ENCODE measurements at places on chromosomes 7 and 10. TPM values are rescaled to one million over a fixed set of nuclear protein-coding genes. Genes with fewer than 3 reads are reported as not detected.

DNA sequence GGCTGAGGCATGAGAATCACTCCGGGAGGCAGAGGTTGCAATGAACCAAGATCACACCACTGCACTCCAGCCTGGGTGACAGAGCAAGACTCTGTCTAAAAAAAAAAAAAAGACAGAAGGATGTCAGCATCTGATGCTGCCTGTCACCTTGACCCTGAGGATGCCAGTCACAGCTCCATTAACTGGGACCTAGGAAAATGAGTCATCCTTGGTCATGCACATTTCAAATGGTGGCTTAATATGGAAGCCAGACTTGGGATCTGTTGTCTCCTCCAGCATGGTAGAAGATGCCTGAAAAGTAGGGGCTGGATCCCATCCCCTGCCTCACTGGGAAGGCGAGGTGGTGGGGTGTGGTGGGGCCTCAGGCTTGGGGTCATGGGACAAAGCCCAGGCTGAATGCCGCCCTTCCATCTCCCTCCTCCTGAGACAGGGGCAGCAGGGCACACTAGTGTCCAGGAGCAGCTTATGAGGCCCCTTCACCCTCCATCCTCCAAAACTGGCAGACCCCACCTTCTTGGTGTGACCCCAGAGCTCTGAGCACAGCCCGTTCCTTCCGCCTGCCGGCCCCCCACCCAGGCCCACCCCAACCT is 1.3 kb downstream of the NOS3 start:
- DNase-seq: no peak
- no peak overlapping the region for H3K27ac ChIP-seq
- no peak overlapping the region for H3K4me3 ChIP-seq
- H3K36me3 ChIP-seq: no peaks in the 10 kb centered on the region
- H3K4me1 ChIP-seq: peaks cover 4% of the 10 kb centered on the region

GRCh38 chr7:156840134-156840533 is 52.8 kb downstream of the LMBR1 start:
- no peaks in the 10 kb centered on the region for H3K36me3 ChIP-seq
- no peak overlapping the region for H3K27ac ChIP-seq
- no peak for DNase-seq
- no peaks in the 10 kb centered on the region for H3K27me3 ChIP-seq
- H3K4me3 ChIP-seq: no peak overlapping the region
- peaks cover 6% of the 10 kb centered on the region for H3K4me1 ChIP-seq

GRCh38 chr10:33125522-33126517 is 167.8 kb upstream of the ITGB1 start:
- DNase-seq: peak; percentile 64
- H3K36me3 ChIP-seq: no peaks in the 10 kb centered on the region
- peak overlapping the region; percentile 44 for H3K27ac ChIP-seq
- no peaks in the 10 kb centered on the region for H3K27me3 ChIP-seq
- H3K4me1 ChIP-seq: peaks cover 29% of the 10 kb centered on the region
- H3K4me3 ChIP-seq: no peak overlapping the region

GRCh38 chr7:130490888-130491804 is 739 bp upstream of the MEST start:
- peak overlapping the region; percentile 45 for H3K27ac ChIP-seq
- peaks cover 11% of the 10 kb centered on the region for H3K4me1 ChIP-seq
- H3K4me3 ChIP-seq: peak overlapping the region; percentile 71
- DNase-seq: peak; percentile 26

DNA sequence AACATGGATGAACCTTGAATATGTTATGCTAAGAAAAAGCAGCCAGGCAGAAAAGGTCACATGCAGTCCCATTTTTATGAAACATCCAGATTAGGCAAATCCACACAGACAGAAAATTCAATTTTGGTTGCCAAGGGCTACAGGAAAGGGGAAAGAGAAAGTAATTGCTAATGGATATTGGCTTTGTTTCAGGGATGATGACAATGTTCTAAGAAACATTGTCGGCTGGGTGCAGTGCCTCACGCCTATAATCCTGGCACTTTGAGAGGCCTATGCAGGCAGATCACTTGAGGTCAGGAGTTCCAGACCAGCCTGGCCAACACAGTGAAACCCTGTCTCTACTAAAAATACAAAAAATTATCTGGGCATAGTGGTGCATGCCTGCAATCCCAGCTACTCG is 23.0 kb downstream of the ZNF33B start:
- DNase-seq: no peak
- no peak overlapping the region for H3K4me3 ChIP-seq
- H3K27me3 ChIP-seq: no peaks in the 10 kb centered on the region
- no peaks in the 10 kb centered on the region for H3K4me1 ChIP-seq

DNA sequence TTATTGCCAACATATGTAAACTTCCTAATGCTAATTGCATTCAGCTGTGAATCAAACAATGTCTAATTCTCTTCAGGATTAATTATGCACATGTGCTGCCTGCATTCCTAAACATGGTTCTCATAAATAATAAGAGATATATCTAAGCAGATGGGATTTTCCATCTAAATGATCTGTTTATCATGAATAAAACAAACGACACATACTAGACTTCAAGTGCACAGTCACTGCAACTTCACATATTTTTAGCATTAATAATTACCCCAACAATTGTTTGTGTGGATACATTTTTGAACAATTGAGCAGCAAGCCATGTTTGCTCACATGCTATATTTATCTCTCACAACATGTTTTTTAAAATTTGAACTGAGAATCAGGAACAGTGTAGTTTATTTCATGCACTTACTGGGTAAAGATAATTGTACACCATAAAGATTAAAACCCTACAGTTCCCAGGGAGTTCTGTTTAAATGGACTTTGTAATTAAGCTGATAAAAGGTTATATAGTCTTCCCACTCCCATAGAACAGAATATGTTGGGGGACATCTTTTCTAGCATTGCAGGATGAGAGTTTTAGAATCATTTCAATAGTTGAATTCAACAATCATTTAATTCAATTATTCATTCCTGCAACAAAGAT is 378.5 kb downstream of the MDFIC start:
- peak; percentile 72 for DNase-seq
- H3K27ac ChIP-seq: no peak overlapping the region
- no peak overlapping the region for H3K4me3 ChIP-seq
- no peaks in the 10 kb centered on the region for H3K36me3 ChIP-seq
- no peaks in the 10 kb centered on the region for H3K4me1 ChIP-seq
- no peaks in the 10 kb centered on the region for H3K27me3 ChIP-seq

- H3K4me1 ChIP-seq: no peaks in the 10 kb centered on the region
- H3K27me3 ChIP-seq: no peaks in the 10 kb centered on the region
- H3K36me3 ChIP-seq: no peaks in the 10 kb centered on the region
- H3K27ac ChIP-seq: no peak overlapping the region
- no peak for DNase-seq
Measured at GRCh38 chr10:123706236-123706635, 40.1 kb downstream of the GPR26 start.

- H3K4me1 ChIP-seq: no peaks in the 10 kb centered on the region
- H3K27me3 ChIP-seq: peaks cover 17% of the 10 kb centered on the region
- no peak overlapping the region for H3K27ac ChIP-seq
- DNase-seq: peak; percentile 23
- H3K36me3 ChIP-seq: no peaks in the 10 kb centered on the region
Measured at GRCh38 chr7:93178213-93178612, 30.0 kb upstream of the SAMD9L start.

DNA sequence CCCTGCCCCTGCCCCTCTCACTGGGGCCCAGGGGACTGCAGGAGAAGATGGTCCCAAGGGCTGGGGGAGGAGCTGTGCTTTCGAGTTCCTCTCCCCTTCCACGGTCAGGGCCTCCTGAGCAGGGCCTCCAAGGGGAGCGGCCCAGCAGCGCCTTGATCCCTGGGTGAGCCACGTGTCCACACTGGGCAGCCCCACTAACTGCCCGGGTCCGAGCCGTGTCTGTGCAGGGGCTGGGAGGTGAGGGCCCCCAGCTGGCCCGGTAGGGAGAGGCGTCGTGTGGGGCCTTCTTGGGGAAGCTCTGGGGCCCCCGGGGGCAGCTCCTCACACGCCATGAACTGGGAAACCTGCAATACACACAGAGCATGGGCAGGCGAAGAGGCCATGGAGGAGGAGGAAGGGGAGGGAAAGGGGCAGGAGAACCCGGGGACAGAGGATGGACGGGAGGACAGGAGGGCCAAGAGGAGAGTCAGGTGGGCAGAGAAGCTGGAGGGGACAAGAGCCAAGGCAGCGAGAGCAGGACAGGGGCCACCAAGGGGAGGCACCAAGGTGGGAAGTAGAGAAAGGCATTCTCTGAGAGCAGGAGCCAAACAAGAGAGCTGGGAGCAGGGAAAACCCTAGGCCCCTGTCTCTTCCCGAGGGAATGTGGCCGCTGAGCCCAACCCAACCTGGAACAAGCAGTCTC is 32.8 kb downstream of the KCNH2 start:
- H3K4me3 ChIP-seq: no peak overlapping the region
- H3K36me3 ChIP-seq: peaks cover 2% of the 10 kb centered on the region
- no peaks in the 10 kb centered on the region for H3K27me3 ChIP-seq
- H3K27ac ChIP-seq: no peak overlapping the region

DNA sequence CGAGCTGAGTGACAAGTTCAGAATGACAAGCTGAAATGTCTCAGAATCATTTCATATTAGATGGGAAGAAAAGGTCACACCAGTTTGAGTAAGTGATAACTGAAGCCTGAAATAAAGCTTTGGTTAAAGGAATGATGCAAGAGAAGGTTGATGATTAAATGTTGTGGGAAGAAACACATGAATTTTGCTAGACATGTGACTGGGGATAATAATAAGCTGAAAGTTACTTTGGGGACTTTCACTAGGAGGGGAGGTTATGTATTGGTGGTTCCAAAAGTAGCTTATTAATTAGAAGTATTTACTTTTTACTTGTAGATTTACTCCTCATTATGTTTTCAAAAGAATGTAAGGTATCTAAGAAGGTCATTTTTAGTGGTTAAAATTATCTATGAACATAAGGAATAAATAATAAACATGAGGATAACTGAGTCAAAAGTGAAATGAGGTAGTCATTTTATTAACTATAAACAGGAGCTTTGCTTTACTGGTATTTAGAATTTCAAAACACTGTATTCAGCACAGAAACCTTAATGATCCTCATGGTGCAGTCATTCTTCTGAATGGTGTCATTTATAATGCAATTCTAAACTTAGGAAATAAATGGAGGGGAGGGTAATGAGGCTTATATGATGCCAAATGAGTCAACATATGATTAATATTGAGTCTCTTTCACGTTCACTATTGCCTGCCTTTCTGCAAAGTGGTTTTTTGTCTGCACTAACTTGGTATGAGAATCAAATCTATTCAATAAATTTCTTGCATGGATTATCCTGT is 63.7 kb downstream of the PRKG1 start:
- no peaks in the 10 kb centered on the region for H3K27me3 ChIP-seq
- peaks cover 2% of the 10 kb centered on the region for H3K4me1 ChIP-seq
- no peak overlapping the region for H3K4me3 ChIP-seq
- no peaks in the 10 kb centered on the region for H3K36me3 ChIP-seq

- no peak overlapping the region for H3K27ac ChIP-seq
- no peak for DNase-seq
- no peaks in the 10 kb centered on the region for H3K4me1 ChIP-seq
- H3K36me3 ChIP-seq: no peaks in the 10 kb centered on the region
- H3K4me3 ChIP-seq: no peak overlapping the region
- no peaks in the 10 kb centered on the region for H3K27me3 ChIP-seq
Measured at GRCh38 chr7:625376-625971, 101.0 kb upstream of the DNAAF5 start.

DNA sequence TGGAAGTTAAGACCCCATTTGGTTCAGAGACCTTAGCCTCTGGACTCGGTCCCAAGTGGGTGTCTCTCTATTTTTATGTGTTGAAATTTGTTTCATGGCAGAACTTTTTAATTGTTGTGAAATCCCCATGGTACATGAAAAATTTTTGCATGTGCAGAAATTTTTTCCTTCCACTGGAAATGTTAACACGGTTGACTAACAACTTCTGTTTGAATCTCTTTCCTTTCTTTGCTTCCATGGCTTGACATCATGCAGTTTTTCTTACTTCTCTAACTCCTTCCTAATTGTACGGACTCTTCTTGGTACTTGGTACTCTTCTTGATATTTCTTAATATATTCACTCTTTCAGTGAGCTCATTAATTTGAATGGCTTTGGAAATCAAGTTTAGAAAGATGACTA is 18.3 kb downstream of the MDFIC start:
- H3K27me3 ChIP-seq: no peaks in the 10 kb centered on the region
- no peaks in the 10 kb centered on the region for H3K4me1 ChIP-seq
- H3K4me3 ChIP-seq: no peak overlapping the region
- H3K27ac ChIP-seq: no peak overlapping the region
- H3K36me3 ChIP-seq: peaks cover 2% of the 10 kb centered on the region
- DNase-seq: no peak

- no peak overlapping the region for H3K27ac ChIP-seq
- H3K36me3 ChIP-seq: peaks cover 41% of the 10 kb centered on the region
- H3K4me1 ChIP-seq: no peaks in the 10 kb centered on the region
- DNase-seq: no peak
Measured at GRCh38 chr7:128763541-128763940, 12.1 kb downstream of the OPN1SW start.

DNA sequence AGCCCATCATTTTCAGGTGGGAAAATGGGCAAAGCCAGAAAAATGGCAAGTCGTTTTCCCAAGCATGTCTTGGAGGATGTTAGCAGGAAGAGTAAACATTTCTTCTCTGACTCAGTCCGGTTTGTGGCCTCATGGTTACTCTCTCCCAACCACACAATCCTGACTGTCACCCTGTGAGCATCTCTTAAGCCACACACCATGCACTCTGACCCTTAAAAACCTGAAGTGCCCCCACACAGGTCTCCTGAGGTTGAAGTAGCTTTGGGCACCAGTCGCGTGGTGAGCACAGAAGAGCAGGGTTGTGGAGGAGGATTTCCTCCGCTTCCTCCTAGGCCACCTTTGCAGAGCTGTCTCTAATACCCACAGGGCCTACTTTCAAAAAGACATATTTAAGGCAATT is 387.3 kb upstream of the NPVF start:
- DNase-seq: no peak
- no peak overlapping the region for H3K27ac ChIP-seq
- peaks cover 1% of the 10 kb centered on the region for H3K4me1 ChIP-seq
- no peak overlapping the region for H3K4me3 ChIP-seq
- H3K27me3 ChIP-seq: no peaks in the 10 kb centered on the region
- H3K36me3 ChIP-seq: no peaks in the 10 kb centered on the region

DNA sequence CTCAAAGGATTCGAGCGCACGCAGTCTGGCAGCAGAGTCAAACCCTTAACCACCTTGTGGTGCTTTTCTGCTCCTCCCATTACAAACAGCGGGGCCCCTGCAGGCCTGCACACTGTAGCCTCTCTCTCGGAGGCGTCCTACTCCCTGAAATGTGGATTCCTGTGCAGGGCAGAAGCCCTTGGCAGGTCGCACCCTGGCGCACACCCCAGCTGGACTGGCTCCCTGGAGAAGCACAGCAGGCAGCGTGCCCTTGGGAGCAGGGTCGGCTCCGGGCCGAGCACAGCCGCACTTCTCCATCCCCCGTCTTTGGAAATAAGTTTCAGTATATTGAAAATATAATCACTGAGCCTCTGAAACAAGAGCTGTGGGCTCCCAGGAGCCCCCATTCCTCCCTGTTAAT is 144.1 kb downstream of the C10orf105 start:
- no peak for DNase-seq
- H3K36me3 ChIP-seq: no peaks in the 10 kb centered on the region
- H3K27ac ChIP-seq: no peak overlapping the region
- no peaks in the 10 kb centered on the region for H3K4me1 ChIP-seq

The PILRA gene
- not detected for total RNA-seq

The SPDYE6 gene
- total RNA-seq: not detected

The SPDYE5 gene
- not detected for total RNA-seq

The BLVRA gene
- total RNA-seq: 32.3 TPM

The TAS2R5 gene
- total RNA-seq: 0.36 TPM

The ANKRD30A gene
- not detected for total RNA-seq

The UPK3B gene
- not detected for total RNA-seq

The ACSM6 gene
- not detected for total RNA-seq

The GBX1 gene
- not detected for total RNA-seq

The ALDH18A1 gene
- total RNA-seq: 232 TPM

The ANXA7 gene
- 120 TPM for total RNA-seq
